OCI-M1 (cell line): ENCODE measurements at places on chromosomes 5 and 9.

- peak; percentile 55 for DNase-seq
Observed at GRCh38 chr5:102211165-102211564, 84.9 kb downstream of the SLCO4C1 start.

- DNase-seq, result no peak
Observed at GRCh38 chr5:179142434-179143198, 82.4 kb downstream of the ZNF354C start.

DNA sequence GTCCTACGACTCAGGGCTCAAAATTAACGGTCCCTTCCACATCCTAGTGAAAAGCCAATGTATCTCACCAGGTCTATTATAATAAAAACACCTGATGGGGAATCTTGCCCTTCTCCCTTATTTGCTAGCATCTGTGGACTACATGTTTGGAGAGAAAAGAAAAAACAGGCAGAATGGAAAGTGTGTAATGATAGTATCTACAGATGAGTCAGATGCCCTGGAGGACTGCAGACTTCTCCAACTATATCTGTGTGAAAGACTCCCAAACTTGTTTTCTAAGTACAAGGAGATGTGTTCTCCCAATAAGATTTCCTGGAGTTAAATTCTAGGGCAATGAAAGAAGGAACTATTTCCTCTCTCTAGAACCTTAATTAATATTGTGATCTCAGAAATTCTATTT is 66.0 kb downstream of the FOXB2 start:
- no peak for DNase-seq

- DNase-seq, result no peak
Observed at GRCh38 chr5:10629682-10630081, 65.8 kb downstream of the ANKRD33B start.

GRCh38 chr5:132260051-132260450 is 2.6 kb downstream of the PDLIM4 start:
- no peak for DNase-seq

DNA sequence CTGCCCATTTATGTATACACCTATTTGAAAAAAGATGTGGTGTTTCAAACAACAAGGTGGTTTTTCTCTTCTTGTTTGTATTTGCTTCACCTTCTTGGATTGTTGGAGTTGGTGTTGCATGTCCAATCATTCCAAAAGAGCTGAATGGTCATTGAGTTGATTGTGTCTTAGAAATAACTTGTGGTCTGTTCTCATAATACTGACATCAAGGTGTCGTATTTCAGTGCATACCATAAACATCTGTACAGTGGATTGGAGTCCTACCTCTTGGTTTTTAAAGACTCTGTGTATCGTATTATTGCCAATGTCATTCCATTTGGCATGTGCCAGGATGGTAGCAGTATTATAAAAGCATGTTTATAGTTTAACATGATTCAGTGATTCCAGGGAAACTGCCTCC is 73.2 kb downstream of the TRIO start:
- DNase-seq, result no peak

DNA sequence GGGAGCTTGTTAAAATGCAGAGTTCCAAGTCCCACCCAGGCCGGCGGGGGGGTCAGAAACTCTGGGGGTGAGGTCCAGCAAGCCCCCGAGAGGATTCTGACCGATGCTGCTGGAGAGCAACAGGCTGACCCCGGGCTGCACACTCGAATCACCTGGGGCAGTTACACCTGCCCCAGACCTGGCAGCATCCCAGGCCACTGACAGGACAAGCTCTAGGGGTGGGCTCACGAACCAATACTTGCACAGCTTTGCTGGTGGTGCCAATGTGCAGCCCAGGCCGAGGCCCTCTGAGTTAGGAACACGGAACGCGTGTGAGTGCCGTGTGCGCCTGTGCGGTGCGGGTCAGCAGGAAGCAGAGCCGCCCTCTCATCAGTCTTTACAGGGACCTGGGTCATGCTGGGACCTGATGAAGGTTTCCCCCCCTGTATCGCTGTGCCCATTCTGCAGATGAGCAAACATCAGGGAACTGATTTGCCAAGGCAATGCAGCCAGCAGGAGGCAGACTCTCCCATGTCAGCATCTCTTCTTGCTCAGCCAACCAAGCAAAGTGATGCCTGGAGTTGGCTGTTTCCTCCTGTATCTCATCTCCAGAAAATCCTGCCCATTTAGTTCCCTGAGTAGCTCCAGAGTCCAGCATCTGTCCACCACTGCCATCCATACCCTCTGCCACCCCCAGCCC is 16.3 kb downstream of the FAM163B start:
- no peak for DNase-seq

GRCh38 chr9:125633116-125633745 is 73.8 kb downstream of the MAPKAP1 start:
- no peak for DNase-seq

- DNase-seq, result no peak
Observed at GRCh38 chr5:132546108-132546507, 2.8 kb upstream of the IL5 start.

- peak; percentile 21 for DNase-seq
Observed at GRCh38 chr5:72951671-72952468, 4.0 kb upstream of the FCHO2 start.

GRCh38 chr9:124613849-124614248 is 106.7 kb upstream of the NR5A1 start:
- peak; percentile 40 for DNase-seq

DNA sequence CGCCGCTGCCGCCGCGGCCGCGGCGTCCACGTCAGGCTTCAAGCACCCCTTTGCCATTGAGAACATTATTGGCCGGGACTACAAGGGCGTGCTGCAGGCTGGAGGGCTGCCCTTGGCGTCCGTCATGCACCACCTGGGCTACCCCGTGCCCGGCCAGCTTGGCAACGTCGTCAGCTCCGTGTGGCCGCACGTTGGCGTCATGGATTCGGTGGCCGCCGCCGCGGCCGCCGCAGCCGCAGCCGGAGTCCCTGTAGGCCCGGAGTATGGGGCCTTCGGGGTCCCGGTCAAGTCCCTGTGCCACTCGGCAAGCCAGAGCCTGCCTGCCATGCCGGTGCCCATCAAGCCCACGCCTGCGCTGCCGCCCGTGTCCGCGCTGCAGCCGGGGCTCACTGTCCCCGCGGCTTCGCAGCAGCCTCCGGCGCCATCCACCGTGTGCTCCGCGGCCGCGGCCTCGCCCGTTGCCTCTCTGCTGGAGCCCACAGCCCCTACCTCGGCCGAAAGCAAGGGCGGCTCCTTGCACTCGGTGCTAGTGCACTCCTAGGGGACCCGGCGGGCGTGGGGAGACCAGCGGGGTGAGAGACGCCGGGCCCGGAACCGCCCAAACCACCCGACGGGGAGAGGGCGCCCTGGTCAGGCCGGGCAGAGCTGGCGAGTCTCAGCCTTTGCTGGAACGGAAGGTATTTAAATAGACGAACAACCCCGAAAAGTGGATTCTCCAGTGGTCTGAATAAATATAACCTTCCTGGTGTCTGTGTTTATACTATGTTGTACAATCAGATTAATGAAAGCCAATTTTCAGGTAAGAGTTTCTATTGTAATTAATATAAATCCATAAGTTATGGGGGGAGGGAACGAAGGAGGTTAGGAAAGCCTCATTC is 1.2 kb downstream of the FOXB2 start:
- no peak for DNase-seq
